WTC11 (cell line): ENCODE measurements at places on chromosomes 2 and 18.

DNA sequence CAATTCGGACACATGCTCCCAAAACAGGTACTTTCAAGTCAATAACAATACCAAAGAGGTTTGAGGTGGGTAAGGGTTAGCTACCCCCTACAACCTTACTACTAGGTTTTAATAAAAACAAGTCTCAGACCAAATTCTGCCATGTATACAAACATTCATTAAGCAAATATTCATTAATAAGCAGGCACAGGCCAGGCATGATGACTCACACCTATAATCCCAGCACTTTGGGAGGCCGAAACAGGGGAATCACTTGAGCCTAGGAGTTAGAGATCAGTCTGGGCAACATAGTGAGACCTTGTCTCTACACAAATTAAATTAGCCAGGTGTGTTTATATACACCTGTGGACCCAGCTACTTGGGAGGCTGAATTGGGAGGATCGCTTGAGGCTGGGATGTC lies 11.7 kb upstream of the ELAC1 start:
- no peak for DNase-seq

- DNase-seq: no peak
These were observed 4.6 kb downstream of the NEURL3 start for GRCh38 chr2:96500385-96501066.

GRCh38 chr18:22349317-22349898 lies 68.3 kb downstream of the CTAGE1 start:
- DNase-seq: no peak

DNA sequence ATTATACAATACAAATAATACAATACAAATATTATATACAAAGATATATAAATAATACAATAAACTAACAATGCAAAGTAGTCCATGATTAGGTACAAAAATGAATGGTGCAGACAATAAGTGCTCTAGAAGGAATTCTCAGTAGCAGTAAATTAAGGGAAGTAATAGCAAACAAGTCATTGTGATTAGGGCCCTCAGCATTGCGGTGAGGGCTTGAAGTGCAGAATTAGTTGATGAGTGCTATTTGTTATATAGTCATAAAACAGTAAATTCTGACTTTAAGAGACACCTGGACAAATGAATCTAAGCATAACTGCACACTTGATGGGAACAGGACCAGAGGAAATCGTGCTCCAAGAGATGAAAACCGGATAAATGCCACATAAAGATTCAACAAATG lies 74.9 kb downstream of the ANKRD44 start:
- DNase-seq: no peak

GRCh38 chr18:57819671-57820460 lies 16.8 kb upstream of the ATP8B1 start:
- no peak for DNase-seq

DNA sequence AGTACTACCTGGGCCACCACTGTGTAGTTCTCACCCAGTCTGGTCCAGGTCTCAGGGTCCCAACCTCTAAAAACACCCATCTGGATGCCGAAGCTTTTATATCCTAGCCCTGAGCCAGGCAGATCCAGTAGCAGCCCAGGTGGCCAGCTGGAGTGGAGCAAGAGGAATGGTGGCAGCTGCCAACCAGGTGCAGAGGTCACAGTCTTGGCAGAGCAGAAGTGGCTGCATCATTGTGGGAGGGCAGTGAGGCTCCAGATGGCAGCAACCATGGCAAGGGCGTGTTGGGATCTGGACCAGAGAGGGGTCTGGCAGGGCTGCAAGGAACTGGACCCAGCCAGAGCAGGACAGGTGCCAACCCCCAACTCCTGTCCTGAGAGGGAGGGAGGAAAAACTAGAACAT lies 72.2 kb upstream of the AGAP1 start:
- no peak for DNase-seq
